ENCODE measurements at places on chromosomes 5 and 9.
A peak's percentile ranks its signal among the peaks of the same experiment; 100 is the strongest.

- DNase-seq = no peak
Measured at GRCh38 chr5:30997681-30998080, 195.8 kb upstream of the CDH6 start.

GRCh38 chr9:69985971-69986370 is 57.7 kb upstream of the MAMDC2 start:
- DNase-seq = no peak

GRCh38 chr5:69414885-69415583 is at the start of gene MARVELD2:
Gene MARVELD2, plus strand, starts transcription at chr5:69415116. Its CDS starts 4,270 bp downstream, at chr5:69419386.
- peak; percentile 4 for DNase-seq

- no peak for DNase-seq
Measured at GRCh38 chr5:178131446-178131996, 707 bp downstream of the RMND5B start.

Data from activated T-helper 1 cell treated with anti-CD3 and anti-CD28 coated beads, Interleukin-2, amount 50 U/mL, for 16 hours (primary cell).